ENCODE measurements at places on chromosomes 16 and 17. TPM values are rescaled to one million over a fixed set of nuclear protein-coding genes. Genes with fewer than 3 reads are reported as not detected.

Gene FOXC2
- polyA plus RNA-seq, result 41.2 TPM

Gene SLC38A8
- not detected for polyA plus RNA-seq

Gene RNF157
- polyA plus RNA-seq, result 30.9 TPM

Gene TEX19
- not detected for polyA plus RNA-seq

Gene CENPN
- polyA plus RNA-seq, result 23.2 TPM

Gene KRT20
- not detected for polyA plus RNA-seq

Gene HGS
- 87.6 TPM for polyA plus RNA-seq

Gene DPEP2
- polyA plus RNA-seq, result 0.78 TPM

Gene AATF
- polyA plus RNA-seq, result 49.7 TPM

Gene SYCE1L
- 6.0 TPM for polyA plus RNA-seq

Gene MPP2
- polyA plus RNA-seq, result 6.8 TPM

Gene TEKT1
- polyA plus RNA-seq, result 0.47 TPM

Gene MT1A
- polyA plus RNA-seq, result not detected

Gene HSPB9
- polyA plus RNA-seq, result 0.33 TPM

Gene ARHGAP44
- 6.6 TPM for polyA plus RNA-seq

Gene USP31
- 7.6 TPM for polyA plus RNA-seq

Gene TAT
- polyA plus RNA-seq, result 0.20 TPM

Gene RAP1GAP2
- 20.7 TPM for polyA plus RNA-seq

Gene CARD14
- polyA plus RNA-seq, result 0.56 TPM

Gene MMP28
- polyA plus RNA-seq, result 2.3 TPM

Gene PYY
- polyA plus RNA-seq, result 0.33 TPM

Gene HASPIN
- 2.8 TPM for polyA plus RNA-seq

Gene MYO1D
- 29.1 TPM for polyA plus RNA-seq

Gene EVI2B
- polyA plus RNA-seq, result 2.4 TPM

Gene FBXW10
- polyA plus RNA-seq, result 0.83 TPM

Gene GNGT2
- polyA plus RNA-seq, result 1.6 TPM

Gene TBC1D3E
- not detected for polyA plus RNA-seq

Gene PIK3R6
- 1.8 TPM for polyA plus RNA-seq

Gene PIMREG
- polyA plus RNA-seq, result 23.1 TPM

Gene SLC52A1
- 0.21 TPM for polyA plus RNA-seq

Gene CIAPIN1
- 93.2 TPM for polyA plus RNA-seq

Gene GRB7
- 30.0 TPM for polyA plus RNA-seq

Gene TUBB3
- polyA plus RNA-seq, result 13.7 TPM

Gene SLC16A11
- 0.35 TPM for polyA plus RNA-seq

Gene CDH1
- polyA plus RNA-seq, result 101 TPM

Gene GJD3
- not detected for polyA plus RNA-seq

Gene NPIPA7
- polyA plus RNA-seq, result 2.9 TPM

Gene PRSS53
- 0.48 TPM for polyA plus RNA-seq

Gene PIRT
- polyA plus RNA-seq, result 0.11 TPM

Gene TBC1D10B
- polyA plus RNA-seq, result 28.5 TPM

Gene KRTAP1-5
- not detected for polyA plus RNA-seq

Gene ADAD2
- 0.31 TPM for polyA plus RNA-seq

Gene RBFOX1
- 4.6 TPM for polyA plus RNA-seq

Gene SPNS3
- polyA plus RNA-seq, result 1.6 TPM

Gene RASD1
- polyA plus RNA-seq, result 1.0 TPM

Gene ABR
- polyA plus RNA-seq, result 52.2 TPM

Gene CDIP1
- 28.0 TPM for polyA plus RNA-seq

Gene TNFRSF13B
- polyA plus RNA-seq, result not detected

Gene EFNB3
- polyA plus RNA-seq, result 22.8 TPM

Gene KRT39
- not detected for polyA plus RNA-seq

Gene GRAPL
- polyA plus RNA-seq, result 8.2 TPM
